Left cardiac atrium (tissue), 4 donors: ENCODE measurements at places on chromosomes 1 and 21. TPM values are rescaled to one million over a fixed set of nuclear protein-coding genes. Genes with fewer than 3 reads are reported as not detected.

The EPHB2 gene
- total RNA-seq, result 2.9 TPM

The OR14K1 gene
- total RNA-seq, result not detected

The APOBEC4 gene
- not detected for total RNA-seq

The OR2G3 gene
- total RNA-seq, result not detected

The RAP1A gene
- total RNA-seq, result 103 TPM
